Epithelial cell of proximal tubule (primary cell): ENCODE measurements at places on chromosomes 2 and 18. TPM values are rescaled to one million over a fixed set of nuclear protein-coding genes. Genes with fewer than 3 reads are reported as not detected.

The CNOT11 gene
- 65.6 and 67.2 TPM in 2 replicates for total RNA-seq

- no peak for DNase-seq
Measured at GRCh38 chr2:222431869-222432268, 7.5 kb downstream of the SGPP2 start.

The UNC80 gene
- total RNA-seq, result not detected in 2 replicates

The TNFRSF11A gene
- 0.80 and 4.2 TPM in 2 replicates for total RNA-seq
